ENCODE measurements at places on chromosomes 12 and 14. TPM values are rescaled to one million over a fixed set of nuclear protein-coding genes. Genes with fewer than 3 reads are reported as not detected.

DNA sequence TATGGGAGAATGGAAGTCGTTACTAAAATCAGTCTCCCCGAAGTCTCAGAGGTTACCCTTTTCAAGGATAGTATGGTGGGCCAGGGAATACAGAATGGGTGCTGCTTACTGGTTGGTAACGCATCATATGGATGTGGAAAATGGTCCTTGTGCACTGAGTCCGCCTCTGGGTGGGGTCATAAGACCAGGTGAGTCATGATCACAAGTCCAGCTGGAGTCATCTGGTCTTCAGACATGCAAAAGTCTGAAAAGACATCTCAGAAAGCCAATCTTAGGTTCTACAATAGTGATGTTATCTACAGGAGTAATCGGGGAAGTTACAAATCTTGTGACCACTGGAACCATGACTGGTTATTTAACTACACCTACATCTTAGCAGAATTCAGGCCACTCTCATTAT is 71.9 kb upstream of the TCL1B start:
- DNase-seq, result no peak
- peaks cover 63% of the 10 kb centered on the region for H3K27me3 ChIP-seq
- H3K4me3 ChIP-seq, result no peak overlapping the region
- no peaks in the 10 kb centered on the region for H3K4me1 ChIP-seq

DNA sequence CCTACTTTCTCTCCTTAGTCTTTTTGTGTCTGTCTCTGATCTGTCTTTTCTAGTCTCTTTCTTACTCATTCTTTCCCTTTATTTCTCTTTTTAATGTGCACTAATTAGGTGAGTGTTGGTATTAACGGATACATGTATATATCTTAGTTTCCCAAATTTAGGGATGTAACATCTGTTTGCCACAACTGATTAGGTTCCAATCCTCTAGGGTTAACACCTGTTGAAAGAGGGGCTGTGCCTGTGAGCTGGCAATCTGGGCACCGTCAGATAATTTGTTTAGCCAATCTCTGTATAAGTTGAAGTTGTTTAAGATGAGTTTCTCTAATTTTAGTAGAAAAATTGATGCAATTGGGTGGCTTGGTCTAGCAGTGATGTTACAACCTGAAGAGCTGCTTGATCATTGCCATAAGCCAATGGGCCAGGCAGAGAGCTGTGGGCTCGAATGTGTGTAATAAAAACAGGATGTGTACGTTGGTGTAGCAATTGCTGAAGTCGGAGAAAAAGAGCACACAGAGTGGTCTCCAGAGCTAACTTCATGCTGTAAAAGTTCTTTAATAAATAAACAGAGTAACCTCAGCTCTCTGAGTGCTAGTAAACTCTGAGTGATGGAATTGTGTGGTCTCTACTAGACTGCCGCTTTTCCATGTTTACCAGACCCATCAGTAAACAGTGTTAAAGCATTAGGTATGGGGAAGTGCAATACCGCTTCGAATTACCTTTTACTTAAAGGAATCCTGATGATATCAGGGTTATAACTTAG is 18.3 kb upstream of the LYZ start:
- no peak overlapping the region for H3K27ac ChIP-seq
- no peak overlapping the region for H3K4me3 ChIP-seq
- H3K36me3 ChIP-seq, result no peaks in the 10 kb centered on the region
- H3K4me1 ChIP-seq, result no peaks in the 10 kb centered on the region
- peaks cover 11% of the 10 kb centered on the region for H3K27me3 ChIP-seq
- DNase-seq, result no peak

- H3K27ac ChIP-seq, result peak overlapping the region; percentile 73
- no peaks in the 10 kb centered on the region for H3K27me3 ChIP-seq
- peaks cover 3% of the 10 kb centered on the region for H3K36me3 ChIP-seq
- no peak overlapping the region for H3K4me3 ChIP-seq
- no peak for DNase-seq
Observed at GRCh38 chr12:65642061-65642661, 182.1 kb upstream of the HMGA2 start.

DNA sequence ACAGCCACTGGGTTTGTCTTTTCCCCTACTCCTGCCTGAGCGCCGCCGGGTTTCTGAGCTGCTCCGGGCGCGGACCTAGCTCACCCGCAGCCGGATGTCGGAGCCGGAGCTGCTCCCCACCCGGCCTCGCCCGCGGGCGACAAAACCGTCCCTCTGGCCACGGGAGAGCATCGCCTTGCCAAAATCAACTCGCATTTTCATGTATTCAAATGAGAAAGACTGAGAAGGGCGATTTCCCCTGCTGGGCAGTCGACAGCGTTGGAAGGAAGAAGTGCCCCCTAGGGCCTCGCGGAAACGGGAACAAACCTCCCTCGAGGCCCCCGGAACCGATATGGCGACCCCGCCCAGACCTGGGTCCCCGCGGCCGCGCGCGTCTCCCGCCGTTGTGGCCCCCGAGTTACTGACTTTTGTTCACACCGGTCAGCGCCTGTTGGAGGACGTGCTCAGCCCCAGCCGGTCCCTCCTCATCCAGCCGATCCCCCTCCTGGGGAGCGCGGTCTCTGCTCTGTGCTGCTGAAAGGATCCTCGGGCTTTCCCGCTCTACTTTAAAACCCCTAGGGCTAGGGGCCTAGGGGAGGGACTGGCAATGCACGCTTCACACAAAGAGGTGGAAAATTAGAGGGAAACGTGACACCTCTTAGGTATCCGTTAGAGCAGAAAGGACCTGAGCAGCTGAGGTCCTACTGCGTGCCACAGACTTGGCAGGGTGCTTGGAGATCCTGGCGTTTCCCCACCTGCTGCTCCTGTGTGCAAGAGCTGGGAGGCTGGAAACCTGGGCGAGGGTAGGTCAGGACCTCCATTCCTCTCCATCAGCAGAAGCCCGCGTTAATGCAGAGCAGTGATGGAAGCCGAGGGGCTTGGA is 4.3 kb downstream of the TTC6 start:
- H3K27ac ChIP-seq, result no peak overlapping the region
- H3K4me3 ChIP-seq, result no peak overlapping the region
- no peak for DNase-seq
- H3K27me3 ChIP-seq, result peaks cover 10% of the 10 kb centered on the region
- H3K36me3 ChIP-seq, result no peaks in the 10 kb centered on the region

DNA sequence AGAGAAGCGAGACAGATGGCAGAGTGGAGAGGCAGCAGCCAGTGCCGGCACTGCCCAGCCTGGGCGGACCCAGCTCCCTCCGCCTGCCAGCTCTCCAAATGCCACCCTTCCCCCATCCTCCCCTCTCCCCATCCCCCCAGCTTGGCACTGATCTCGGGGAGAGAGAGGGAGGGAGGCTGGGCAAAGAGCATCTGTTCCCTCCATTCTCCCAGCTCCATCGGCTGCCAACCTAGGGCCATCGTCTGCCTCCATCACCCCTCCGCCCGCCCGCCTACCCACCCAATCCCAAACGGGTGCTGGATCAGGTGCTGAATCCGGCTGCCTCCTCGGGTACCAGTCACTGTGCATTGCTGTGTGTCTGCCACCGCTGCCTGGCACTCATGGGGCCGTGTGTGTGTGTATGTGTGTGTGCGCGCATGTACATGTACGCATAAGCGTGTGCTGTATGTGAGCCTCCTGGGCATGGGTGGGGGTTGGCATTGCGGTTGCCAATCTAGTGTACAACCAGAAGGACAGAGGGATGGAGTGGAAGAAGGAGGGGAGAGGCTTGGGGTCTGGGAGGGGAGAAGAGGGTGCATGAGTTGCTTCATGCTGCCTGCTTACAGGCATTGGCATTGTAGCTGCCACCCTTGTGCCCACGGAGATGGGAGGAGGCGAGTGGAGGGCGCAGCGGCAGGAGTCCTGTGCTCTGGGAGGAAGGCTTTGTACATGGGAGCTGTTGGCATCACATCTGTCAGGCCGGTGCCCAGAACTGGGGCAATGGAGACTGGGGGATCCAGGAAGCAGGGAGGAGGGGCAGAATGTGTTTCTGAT is 38.4 kb downstream of the ZFHX2 start:
- H3K4me3 ChIP-seq, result no peak overlapping the region
- DNase-seq, result no peak
- H3K4me1 ChIP-seq, result no peaks in the 10 kb centered on the region
- no peak overlapping the region for H3K27ac ChIP-seq
- no peaks in the 10 kb centered on the region for H3K36me3 ChIP-seq
- no peaks in the 10 kb centered on the region for H3K27me3 ChIP-seq

DNA sequence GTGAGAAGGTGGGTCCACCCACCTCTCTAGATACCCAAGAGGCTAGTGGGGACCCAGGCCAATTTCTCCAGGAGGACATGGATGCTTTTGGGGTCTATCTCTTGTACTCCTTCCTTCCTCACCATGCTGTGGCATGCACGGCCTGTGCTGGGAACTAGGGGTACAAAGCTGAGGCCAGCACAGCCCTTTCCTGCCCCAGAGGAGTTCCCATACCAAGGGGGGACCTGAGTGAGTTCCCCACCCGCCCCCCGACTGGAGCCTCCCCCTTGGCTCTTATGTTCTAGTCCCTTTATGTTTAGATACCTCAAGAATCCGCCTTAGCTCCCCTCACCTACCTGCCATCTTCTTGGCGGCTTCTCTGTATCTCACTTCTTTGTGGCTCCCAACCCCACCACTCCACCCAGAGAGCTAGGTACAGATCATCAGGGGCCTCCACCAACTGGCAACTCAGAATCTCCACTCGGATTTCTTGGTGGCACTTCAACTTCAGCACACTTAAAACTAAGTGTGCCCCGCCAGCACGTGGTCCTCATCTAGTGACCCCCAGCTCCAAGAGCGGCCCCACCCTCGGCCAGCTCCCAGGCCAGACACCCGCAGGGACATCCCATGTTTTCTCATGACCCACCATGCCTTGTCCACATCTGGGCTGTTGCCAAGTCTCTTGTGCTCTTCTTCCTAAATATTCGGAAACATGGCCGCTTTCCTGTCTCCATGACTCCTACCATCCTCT is 115.2 kb upstream of the RTL1 start:
- H3K4me3 ChIP-seq, result no peak overlapping the region
- no peaks in the 10 kb centered on the region for H3K4me1 ChIP-seq
- no peaks in the 10 kb centered on the region for H3K27me3 ChIP-seq
- no peak overlapping the region for H3K27ac ChIP-seq

- H3K27me3 ChIP-seq, result no peaks in the 10 kb centered on the region
- no peak overlapping the region for H3K27ac ChIP-seq
- no peak overlapping the region for H3K4me3 ChIP-seq
Observed at GRCh38 chr14:106489112-106489881, 962.9 kb downstream of the TMEM121 start.

- DNase-seq, result no peak
- H3K27ac ChIP-seq, result no peak overlapping the region
- no peaks in the 10 kb centered on the region for H3K36me3 ChIP-seq
- H3K4me1 ChIP-seq, result no peaks in the 10 kb centered on the region
- H3K27me3 ChIP-seq, result no peaks in the 10 kb centered on the region
Observed at GRCh38 chr12:116666305-116666673, 71.6 kb downstream of the SPRING1 start.

- peaks cover 32% of the 10 kb centered on the region for H3K27me3 ChIP-seq
- no peak overlapping the region for H3K27ac ChIP-seq
- DNase-seq, result no peak
- no peak overlapping the region for H3K4me3 ChIP-seq
Observed at GRCh38 chr12:99026332-99027054, 381.4 kb downstream of the APAF1 start.

- H3K27me3 ChIP-seq, result no peaks in the 10 kb centered on the region
- no peak overlapping the region for H3K4me3 ChIP-seq
- no peak for DNase-seq
- no peaks in the 10 kb centered on the region for H3K4me1 ChIP-seq
Observed at GRCh38 chr12:20132818-20133217, 235.5 kb upstream of the PDE3A start.

DNA sequence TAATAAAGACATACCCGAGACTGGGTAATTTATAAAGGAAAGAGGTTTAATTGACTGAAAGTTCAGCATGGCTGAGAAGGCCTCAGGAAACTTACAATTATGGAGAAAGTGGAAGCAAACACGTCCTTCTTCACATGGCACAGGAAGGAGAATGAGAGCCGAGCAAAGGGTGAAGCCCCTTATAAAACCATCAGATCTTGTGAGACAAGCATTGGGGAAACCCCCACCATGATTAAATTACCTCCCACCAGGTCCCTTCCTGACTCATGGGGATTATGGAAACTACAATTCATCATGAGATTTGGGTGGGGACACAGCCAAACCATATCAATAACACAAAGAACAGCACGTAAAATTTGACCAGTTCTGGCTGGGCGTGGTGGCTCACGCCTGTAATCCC is 85.6 kb upstream of the ATF7IP start:
- DNase-seq, result no peak
- H3K4me1 ChIP-seq, result no peaks in the 10 kb centered on the region
- H3K27me3 ChIP-seq, result no peaks in the 10 kb centered on the region
- no peak overlapping the region for H3K27ac ChIP-seq
- H3K36me3 ChIP-seq, result no peaks in the 10 kb centered on the region
- H3K4me3 ChIP-seq, result no peak overlapping the region

DNA sequence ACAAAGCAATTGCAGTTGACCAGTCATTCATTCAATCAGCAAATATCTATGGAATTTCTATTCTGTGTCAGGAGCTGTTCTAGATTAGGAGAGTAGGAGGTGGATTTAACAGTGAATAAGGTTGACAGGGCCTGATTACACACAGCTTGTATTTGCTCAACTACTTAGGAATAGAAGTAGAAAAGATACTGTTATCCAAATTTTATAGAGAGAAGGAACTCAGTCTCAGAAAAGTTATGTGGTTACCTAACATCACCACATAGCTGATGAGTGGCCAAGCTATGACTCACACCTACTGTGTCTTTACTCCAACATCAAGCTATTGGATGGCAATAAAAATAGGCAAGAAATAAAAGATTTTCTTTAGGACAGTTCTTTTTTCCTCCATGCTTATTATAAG is 374.8 kb downstream of the RMST start:
- DNase-seq, result no peak
- H3K27me3 ChIP-seq, result no peaks in the 10 kb centered on the region
- H3K4me1 ChIP-seq, result no peaks in the 10 kb centered on the region
- H3K36me3 ChIP-seq, result no peaks in the 10 kb centered on the region
- H3K27ac ChIP-seq, result no peak overlapping the region
- no peak overlapping the region for H3K4me3 ChIP-seq

DNA sequence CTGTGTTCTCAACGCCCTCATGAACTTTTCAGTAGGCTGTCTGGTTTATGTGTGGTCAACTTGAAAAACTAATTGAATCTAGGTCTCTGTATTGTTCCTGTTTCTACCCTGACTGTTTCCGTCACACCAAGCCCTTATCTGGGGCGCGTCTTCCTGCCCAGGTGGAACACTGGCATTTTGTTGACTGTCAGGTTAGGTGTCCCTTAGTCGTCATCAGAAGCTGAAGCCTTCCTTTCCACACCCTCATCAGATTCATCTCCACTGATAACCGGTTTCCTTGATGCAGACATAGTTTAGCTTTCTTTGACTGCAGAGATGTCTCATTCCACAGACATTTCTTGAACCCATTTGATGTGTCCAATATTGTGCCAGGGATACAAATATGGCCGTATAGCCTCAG is 96.5 kb downstream of the DUSP16 start:
- H3K4me3 ChIP-seq, result no peak overlapping the region
- H3K27ac ChIP-seq, result no peak overlapping the region
- H3K4me1 ChIP-seq, result no peaks in the 10 kb centered on the region
- no peak for DNase-seq

The IAPP gene
- not detected for total RNA-seq

The ANKRD33 gene
- not detected for total RNA-seq

All from HCT116 (cell line).